ENCODE measurements at places on chromosomes 2 and 18. TPM values are rescaled to one million over a fixed set of nuclear protein-coding genes. Genes with fewer than 3 reads are reported as not detected.

- no peak for DNase-seq
Measured at GRCh38 chr2:118577202-118577601, 270.2 kb downstream of the EN1 start.

GRCh38 chr2:112198780-112199179 is 56.1 kb downstream of the ZC3H8 start:
- DNase-seq = no peak

- DNase-seq = peak; percentile 53
Measured at GRCh38 chr2:101251844-101252407, 760 bp upstream of the CNOT11 start.

IL36RN gene
- total RNA-seq = not detected

- no peak for DNase-seq
Measured at GRCh38 chr2:150781142-150781541, 293.7 kb upstream of the RND3 start.

GRCh38 chr18:58180738-58181353 is 136.8 kb downstream of the NEDD4L start:
- DNase-seq = no peak
